Occipital lobe (tissue), 3 donors: ENCODE measurements at places on chromosomes 5 and 9.

- DNase-seq: no peak
Observed at GRCh38 chr5:88881571-88881971, 1.4 kb downstream of the MEF2C start.

- no peak for DNase-seq
Observed at GRCh38 chr9:120579139-120580050, 572 bp downstream of the CDK5RAP2 start.

DNA sequence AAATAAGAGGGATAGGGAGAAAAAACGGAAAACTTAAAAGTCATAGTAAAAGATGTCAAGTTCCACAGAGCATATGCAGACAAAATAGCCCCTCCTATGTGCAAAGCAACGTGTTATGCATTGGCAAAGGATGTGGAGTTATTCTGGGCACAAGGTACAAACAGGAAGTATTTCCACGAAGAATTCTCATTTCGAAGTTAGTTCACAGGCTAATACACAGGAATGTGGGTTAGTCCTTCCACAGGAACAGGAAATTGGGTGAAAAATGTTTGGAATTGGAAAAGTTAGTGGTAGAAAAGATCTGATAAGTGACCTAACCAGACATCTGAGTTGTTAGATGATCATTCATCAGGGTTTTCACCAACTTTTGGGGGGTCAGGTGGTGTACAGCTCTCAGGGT lies 326.6 kb downstream of the EBF1 start:
- no peak for DNase-seq

DNA sequence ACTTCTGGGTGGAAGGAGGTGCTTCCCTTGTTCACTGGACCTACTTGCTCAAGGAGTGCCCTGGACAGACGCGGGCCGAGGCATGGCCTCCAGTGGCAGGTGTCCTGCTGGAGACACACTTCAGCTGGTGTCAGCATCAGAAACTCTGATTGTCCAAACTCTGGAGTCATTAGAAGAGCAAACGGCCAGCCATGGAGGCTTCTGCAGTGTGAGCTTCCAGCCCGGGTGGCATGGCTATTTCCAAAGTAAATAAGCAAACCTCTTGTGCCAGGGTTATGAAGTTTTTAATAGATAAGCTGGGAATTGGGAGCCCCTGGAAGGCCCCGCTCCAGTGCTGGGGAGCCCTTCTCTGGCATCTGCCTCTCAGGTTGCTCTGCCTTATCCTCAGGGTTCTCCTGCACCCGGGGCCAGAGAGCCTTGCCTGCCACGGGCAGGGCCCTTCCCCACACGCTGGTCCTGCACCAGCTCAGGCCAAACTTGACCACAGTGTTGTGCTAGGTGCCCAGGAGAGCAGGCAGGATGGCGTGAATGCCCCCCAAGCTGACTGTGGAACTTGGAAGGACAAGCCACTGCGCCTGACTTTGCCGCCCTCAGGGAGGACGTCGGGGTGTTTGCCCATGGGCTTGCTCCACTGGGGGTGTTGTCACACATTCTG lies 285.6 kb downstream of the GADD45G start:
- DNase-seq: no peak

DNA sequence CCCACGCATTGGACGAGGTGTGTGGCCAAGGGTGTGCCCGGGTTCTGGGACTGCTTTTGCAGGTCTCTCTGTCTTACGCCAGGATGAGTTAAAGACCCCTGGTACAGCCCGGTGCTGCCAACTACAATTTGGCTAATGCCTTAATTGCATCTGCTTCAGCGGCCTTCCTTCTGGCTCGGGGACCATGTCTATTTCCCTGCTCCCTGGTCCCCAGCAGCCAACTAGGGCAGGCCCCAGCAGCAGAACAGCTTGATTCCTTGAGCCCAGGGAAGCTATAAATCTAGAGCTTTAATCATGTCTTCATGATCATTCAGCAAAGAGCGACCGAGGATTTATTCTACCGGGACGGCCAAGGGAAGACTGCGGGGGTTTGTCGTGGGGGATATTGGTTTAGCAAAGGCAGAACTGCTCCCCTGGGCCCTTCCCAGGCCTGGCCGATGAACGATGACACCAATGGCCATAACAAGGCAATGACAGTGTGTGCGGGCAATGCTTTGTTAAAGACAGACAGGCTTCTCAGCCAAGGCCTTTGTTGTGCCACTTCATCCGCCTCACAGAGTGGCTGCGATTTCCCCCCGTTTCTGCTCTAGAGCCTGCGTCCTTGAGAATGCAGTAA lies 51.4 kb downstream of the CFAP77 start:
- DNase-seq: no peak

DNA sequence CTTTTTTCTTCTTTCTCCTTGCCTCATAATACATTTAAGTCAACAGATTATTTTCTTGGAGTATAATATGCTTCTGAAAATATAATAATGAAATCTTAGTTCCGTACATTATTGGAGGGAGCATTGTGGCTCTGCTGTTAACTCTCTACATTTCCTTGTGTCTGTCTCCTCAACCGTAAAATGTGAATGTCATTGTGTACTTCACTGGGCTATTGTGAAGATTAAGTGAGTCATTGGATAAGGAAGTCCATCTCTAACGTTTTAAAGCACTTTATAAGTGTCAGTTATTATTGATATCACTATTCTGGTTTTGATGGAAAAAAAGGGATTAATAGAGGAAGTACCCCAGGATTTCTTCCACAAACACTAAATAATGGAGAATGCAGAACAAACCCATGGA lies 304.5 kb upstream of the RFX3 start:
- DNase-seq: no peak

GRCh38 chr9:81669041-81669651 lies 20.2 kb downstream of the TLE1 start:
- peak; percentile 22 for DNase-seq

- DNase-seq: no peak
Observed at GRCh38 chr5:151454166-151454565, 6.8 kb downstream of the SLC36A1 start.

DNA sequence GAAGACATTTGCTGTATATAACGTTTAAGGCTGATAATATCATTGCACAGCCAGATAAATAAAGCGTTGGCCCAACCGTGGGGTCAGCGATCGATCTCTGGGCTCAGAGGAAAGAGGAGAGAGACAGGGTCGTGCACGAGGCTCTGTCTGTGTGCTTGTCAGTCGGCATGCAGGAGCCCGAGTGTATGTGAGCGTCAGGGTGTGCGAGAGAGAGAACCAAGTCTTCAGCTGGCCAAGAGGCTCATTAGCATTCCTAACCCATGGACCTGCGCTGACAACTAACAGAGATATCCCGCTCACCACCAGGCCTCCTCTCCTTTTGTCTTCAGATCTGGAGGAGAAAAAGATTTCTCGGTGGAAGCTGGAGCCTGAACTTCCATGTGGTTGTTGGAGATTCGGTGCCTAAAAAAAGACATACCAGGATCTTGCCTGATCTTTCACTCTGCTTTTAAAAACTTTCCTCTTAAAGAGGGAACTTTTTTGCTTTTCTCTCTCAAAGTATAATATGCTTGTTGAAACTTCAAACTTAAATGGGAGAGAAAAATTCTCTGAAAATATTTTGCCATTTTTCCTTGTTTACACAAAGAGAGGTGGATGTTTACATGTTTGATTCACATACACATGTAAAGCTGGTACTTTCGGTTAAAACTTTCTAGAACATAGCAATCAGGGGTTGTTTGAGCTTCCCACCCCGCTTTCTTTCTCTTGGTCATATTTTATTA lies 16.5 kb downstream of the NR2F1 start:
- DNase-seq: peak; percentile 54

- no peak for DNase-seq
Observed at GRCh38 chr5:80093796-80094195, 58.6 kb downstream of the THBS4 start.

DNA sequence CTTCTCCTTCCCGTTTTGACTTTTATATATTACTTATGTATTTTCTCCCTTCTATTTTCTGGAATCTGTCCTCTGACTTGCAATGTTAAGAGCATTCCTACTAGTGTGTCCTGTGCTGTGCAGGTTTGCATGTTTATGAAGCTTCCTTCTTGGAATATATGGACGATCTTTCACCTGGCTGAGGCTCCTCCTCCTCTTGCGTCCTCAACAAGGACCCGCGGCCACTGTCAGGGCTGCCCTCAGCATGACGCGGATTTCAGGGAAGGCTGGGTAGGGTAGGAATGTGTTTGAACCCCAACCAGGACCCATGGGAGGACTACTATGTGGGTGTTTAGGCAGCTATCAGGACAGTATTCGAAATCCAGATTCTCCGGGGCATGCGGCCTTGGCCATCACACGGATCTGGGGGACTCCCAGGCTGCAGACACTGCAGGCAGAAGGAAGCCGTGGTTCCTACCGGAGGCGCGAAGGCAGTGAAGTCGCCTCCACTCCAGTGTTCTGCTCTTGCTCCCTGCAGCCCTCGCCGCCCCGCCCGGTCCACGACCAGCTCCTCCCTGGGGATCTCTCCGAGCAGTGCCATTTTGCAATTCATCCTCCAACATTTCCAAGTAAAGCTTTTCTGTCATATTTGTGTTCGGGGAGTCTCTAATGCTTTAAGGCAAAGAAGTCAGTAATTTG lies 37.0 kb upstream of the OSMR start:
- no peak for DNase-seq

- no peak for DNase-seq
Observed at GRCh38 chr9:135676891-135677290, 13.8 kb downstream of the LCN9 start.

DNA sequence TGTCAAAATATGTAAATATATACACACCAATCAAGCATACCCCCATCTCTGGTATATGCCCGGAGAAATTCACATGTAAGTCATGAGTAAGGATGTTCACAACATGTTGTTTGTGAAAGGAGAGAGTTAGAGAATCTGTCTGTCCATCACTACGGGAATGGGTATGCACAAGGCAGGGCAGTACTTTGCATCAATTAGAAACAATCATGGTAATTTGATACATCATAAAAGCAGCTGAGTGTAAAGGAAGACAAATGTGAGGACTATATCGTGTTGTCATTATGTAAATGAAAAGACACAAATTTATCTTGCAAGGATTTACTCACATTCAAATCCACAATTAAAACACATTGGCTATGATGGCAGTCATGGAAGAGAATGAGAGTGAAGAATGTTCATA lies 146.7 kb downstream of the SV2C start:
- no peak for DNase-seq

- DNase-seq: no peak
Observed at GRCh38 chr5:36719282-36719681, 112.9 kb downstream of the SLC1A3 start.

GRCh38 chr9:129702589-129703520 lies 37.4 kb downstream of the PRRX2 start:
- no peak for DNase-seq

DNA sequence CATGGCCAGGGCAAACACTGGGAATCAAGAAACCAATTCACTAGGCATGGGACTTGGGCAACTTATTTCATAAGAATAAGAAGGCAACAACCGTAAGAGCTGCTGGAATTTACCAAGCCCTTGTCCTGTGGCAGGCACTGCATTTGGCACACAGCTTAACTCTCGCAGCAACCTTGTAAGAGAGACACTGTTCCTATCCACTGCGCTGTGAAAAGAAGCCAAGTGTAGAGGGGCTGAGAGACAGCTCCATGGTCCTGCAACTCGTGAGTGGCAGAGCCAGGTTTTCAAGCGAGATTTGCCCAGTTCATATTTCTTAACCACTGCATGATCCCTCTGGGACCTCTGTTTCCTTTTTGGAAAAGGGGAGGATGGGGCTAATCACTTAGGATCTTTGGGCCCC lies 129.3 kb upstream of the STC2 start:
- DNase-seq: no peak

- DNase-seq: no peak
Observed at GRCh38 chr9:16203729-16204573, 651.1 kb downstream of the CCDC171 start.

- no peak for DNase-seq
Observed at GRCh38 chr9:109085510-109085909, 34.2 kb downstream of the TMEM245 start.

DNA sequence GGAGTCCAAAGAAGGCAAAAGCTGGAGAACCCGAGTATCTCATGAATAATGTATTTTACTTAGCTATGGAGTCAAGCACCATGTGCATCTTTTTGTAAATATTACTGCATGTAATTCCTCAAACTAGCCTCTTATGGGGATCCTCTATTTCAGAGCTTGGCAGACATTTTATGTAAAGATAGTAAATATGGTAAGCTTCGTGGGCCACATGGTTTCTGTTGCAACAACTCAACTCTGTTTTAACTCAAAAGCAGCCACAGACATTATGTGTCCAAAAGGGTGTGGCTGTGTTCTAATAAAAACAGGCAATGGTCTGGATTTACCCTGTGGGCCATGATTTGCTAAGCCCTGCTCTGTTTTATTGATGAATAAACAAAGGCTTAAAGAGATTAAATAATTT lies 17.3 kb downstream of the DAPK1 start:
- no peak for DNase-seq

- DNase-seq: no peak
Observed at GRCh38 chr5:89071941-89072331, 189.0 kb upstream of the MEF2C start.

DNA sequence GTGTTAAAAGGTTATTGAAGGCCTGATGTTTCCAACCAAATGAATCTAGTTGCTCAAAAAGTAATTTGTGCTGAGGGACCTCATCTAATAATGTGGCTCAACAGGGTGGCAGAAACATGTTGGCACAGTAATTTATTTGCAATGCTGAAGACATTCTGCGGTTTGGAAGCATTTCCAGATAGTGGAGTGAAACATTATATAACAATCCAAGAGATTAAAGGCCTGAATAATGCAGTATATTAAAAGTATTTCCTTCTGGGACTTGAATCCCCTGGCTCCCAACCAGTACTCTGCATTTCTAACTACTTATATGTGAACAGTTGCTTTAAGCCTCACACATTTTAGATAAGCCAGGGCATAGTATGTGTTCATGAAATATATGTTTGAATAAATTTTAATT lies 25.9 kb upstream of the ALDH1A1 start:
- no peak for DNase-seq

DNA sequence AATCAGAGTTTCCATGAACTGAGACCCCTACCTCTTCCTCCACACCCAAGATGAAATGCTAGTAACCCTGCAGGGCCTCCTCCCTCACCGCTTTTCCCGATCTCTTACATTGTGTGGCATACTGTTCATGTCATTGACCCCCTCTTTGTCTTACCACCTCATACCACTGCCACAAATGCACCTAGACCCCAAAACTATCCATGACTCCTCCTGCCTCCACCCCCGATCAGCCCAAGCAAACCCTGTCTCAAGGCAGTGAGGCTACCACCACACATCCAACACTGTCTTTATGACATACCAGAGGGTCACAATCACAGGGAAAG lies 55.7 kb downstream of the PLAC8L1 start:
- DNase-seq: no peak

- DNase-seq: no peak
Observed at GRCh38 chr9:93677048-93677571, 100.7 kb downstream of the PHF2 start.

GRCh38 chr5:172383191-172383802 lies 71.0 kb downstream of the SH3PXD2B start:
- DNase-seq: no peak

- DNase-seq: no peak
Observed at GRCh38 chr9:74373348-74373747, 123.8 kb upstream of the RORB start.

DNA sequence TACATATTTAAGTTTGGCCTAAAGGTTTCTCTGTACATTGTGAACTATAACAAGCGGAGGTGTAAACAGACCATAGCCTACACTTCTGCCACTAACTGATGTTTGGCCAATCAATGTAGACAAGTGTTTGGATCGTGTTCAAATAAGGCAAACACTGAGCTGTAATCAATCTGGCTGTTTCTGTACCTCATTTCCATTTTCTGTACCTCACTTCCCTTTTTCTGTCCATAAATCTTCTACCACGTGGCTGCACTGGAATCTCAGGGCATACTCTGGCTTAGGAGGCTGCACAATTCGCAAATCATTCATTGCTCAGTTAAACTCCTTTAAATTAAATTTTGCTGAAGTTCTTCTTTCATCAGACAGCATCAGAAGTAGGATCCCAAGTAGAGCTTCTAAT lies 140.9 kb downstream of the SLC25A46 start:
- no peak for DNase-seq
